ENCODE measurements at places on chromosomes 6 and 20.

- DNase-seq = no peak
These were observed 18.7 kb downstream of the IL20RA start for GRCh38 chr6:137025786-137026730.

- no peak for DNase-seq
These were observed 75.0 kb downstream of the SHLD1 start for GRCh38 chr20:5825130-5825719.

- no peak for DNase-seq
These were observed 55.9 kb upstream of the TASP1 start for GRCh38 chr20:13694420-13695150.

- no peak for DNase-seq
These were observed 135.0 kb downstream of the EPM2A start for GRCh38 chr6:145600299-145600698.

DNA sequence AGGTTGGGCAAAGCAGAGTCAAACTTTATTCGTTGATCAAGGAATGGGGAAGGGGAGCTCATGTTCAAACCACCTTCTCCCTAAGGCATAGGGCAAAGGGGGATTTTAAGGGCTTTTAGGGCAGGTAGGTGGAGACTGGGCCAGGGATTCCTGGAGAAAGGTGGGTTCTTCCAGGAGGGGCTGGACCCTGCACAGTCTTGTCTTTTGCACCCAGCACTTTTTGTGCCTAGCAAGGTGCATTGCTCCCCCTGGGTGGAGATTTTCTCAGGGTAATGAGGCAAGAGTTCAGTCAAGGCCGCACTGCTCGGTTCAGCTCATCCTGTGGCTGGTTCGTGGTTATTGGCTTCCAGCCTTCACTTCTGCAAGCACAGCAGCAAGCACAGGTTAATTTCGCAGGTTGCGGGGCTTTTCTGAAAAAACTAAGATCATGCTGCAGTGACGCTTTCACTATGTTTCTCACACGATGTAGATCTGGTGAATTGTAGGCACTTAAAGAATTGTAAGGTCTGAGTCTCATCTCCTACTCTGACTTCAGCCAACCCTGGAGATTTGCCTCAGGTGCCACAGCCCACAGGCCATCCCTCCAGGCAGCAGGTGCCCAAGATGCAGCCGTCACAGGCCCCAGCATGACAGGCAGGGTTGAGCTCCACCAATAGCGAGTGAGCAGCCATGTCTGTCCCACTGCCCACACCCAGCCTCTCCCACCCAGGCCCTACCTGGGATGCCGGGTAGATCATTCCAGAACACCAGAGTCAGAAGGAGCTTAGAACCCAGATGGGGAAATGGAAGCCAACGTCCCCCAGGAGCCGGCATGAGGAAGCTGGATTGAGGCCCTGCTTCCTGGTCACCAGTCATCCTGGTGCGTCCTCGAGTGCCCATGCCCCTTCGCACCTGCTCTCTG lies 37.1 kb downstream of the SUN5 start:
- no peak for DNase-seq

DNA sequence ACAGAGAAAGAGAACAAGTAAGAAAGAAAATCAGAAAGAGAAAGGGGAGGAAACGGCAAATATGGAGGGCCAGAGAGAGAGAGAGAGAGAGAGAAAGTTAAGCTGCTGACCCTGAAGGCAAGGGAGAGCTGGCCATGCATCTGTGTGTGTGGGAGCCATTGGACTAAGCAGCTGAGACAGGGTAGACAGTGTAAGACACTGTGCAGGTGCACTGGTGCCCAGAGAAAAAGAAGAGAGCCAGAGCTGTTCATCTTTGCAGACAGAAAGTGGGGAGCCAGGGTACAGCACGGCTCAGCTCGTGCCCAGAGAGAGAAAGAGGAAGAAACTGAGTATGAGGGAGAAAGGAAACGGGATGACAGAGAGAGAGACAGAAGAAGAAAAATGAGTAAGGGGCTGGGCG lies 24.2 kb upstream of the ZNF318 start:
- DNase-seq = no peak

GRCh38 chr6:14379568-14379967 lies 262.0 kb downstream of the CD83 start:
- DNase-seq = no peak

DNA sequence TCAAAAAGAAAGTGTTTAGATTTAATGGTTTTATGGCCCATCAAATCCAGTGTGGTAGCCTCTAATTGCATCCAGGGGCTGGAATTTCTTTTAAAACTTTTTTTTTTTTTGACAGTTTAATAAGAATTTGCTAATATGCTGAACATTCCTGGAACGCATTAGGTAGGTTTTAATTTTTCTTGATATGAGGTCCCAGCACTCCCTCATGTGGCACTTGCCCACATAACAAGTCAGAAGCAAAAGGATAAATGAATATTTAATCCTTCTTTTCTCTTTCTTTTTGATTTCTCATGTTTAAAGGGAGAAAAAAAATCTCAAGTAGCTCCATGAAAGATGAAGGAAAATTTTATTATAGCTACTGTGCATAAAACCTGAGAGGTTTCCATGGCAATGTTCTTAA lies 13.5 kb downstream of the HAO1 start:
- no peak for DNase-seq

DNA sequence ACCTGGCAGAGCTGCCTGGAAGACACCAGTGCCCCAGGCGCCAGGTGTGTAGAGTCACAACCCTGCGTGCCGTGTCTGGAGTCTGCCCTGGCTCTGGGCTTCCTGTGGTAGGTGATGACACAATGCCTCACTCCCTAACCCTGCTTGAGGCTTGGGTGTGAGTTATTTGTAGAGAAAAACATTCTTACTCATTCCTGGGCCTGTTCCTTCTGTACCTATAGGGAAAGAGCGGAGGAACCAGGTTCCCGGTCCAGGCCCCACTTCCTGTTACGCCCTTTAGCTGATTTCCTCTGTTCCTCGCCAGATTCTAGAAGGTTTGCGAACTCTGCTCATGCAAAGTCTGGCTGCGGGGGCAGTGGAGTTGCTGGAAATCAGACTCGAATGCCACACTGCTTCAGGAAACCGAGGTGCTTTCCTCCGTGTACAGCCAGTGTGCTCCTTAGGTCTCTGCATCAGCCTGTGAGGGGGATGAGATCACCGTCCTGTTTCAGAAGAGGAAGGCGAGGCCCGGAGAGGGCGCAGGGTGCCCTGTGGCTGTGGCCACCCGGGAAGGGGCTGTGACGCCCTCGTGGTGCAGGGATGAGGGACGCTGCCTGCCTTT lies 67.1 kb upstream of the DUSP22 start:
- DNase-seq = no peak

- no peak for DNase-seq
These were observed 435 bp downstream of the ZSWIM3 start for GRCh38 chr20:45857882-45858216.

GRCh38 chr20:20051767-20052073 lies 546 bp downstream of the CRNKL1 start:
- no peak for DNase-seq

DNA sequence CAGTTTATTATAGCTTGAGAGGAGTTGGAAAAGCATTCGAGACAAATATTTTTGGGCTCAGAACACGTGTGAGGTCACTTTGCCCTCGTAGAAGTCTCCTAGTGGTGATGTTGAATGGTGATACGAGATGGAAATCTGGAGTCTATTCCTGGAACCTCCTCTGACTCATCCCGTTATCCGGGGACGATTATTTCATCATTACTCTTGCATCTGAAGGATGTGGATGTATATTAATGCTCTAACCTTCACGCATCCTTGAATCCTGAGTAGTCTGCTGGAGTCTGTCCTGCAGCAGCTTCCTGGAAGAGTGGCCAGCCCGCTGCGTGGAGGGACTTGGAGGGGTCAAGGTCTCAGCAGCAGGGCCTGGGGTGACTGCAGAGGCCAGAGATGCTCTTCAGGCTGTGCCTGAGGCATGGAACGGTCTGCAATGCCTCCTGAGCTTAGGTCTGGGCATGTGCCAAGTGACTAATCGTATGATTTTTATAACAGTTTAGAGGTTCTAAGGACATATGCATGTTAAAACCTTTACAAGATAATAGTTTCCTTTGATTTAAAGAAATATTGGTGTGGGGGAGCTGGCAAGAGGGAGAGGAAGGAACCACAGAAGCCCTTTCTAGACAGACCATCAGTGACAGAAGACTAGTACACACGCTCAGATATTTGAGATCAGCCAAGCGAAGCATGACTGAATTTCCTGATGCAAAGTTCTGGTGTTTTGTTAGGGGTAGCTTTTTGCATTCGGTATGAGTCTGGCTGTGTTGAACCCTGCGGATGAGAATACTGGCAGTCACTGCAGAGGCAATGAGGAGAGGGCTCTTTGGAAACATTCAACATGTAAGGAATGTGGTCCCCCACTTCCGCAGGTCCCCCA lies 400.2 kb downstream of the QKI start:
- no peak for DNase-seq

DNA sequence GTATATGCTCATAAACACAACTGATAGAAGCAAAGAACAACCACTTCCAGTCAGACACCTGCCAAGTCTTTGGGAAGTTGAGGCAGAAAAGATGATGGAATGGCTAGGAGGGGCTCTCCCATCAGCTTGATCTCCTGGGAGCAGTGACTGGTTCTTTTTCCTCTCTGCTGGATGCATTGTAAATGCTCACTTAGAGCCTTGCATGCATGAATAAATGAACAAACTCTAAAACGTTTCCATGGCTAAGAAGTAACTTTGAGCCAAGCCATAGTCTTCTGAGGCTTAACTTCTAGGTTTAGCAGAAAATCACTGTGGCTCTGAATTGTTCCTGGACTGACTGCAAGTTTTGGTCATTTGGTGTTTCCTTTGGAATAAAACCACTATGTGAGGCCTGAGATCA lies 166.4 kb upstream of the CITED2 start:
- no peak for DNase-seq

- DNase-seq = no peak
These were observed 147.4 kb upstream of the SIM1 start for GRCh38 chr6:100612094-100612493.

GRCh38 chr6:49541210-49541724 lies 9.2 kb upstream of the C6orf141 start:
- no peak for DNase-seq

GRCh38 chr6:36149476-36149875 lies 19.2 kb downstream of the MAPK13 start:
- no peak for DNase-seq

- no peak for DNase-seq
These were observed 43.3 kb downstream of the GTF2H5 start for GRCh38 chr6:158211273-158212055.

DNA sequence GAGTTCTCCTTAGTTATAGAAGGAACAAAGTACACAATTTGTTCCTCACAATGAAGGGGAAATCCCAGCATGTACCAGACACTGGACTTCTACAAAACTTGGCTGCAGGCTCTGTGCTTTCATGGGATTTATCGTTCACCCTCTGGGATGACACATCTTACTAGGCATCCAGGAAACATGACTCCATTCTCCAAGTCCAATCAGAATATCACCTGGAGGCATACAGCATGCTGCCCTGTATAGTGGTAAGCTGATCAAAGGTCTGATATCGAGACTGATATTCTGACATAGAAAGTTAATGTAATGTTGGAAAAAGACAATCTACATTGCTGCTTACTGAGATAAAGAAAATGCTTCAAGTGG lies 6.7 kb downstream of the RWDD2A start:
- DNase-seq = no peak

- no peak for DNase-seq
These were observed 8.3 kb downstream of the RIPOR2 start for GRCh38 chr6:24927277-24927955.

DNA sequence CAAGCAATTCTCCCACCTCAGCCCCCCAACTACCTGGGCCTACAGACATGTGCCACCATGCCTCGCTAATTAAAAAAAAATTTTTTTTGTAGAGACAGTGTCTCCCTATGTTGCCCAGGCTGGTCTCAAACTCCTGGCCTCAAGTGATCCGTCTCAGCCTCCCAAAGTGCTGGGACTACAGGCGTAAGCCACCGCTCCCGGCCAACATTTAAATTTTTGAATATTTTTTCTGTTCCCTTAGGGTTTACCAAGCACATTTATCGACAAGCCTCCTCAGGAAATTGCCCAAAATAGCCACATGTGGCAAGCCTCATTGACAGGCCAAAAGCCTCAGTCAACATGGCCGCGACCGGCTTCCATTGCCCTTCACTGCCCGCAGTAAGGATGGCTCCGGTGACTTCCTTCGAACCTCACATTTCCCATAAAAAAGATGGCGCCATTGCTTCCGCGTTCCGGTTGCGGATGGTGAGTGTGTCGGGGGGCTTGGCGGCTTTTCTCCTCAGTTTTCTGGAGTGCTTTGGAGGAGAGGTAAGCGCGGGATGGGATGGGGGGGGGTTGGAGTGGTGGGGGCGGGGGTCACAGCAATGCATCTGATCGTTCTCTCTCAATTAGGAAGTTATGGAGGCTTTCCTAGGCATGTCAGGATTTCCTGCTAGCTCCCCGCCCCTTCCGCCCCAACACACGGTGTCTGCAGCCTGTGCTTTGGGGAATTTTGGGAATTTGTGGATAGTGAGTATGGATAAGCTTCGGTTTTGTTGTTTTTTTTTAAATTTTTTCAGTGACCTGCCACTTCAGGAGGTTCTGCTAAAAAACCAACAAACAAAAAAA lies at the start of gene SHLD1:
Gene SHLD1 (plus strand): TSS at position 450 of the 828 bp plus-strand sequence. CDS start 22,465 bp downstream, outside the sequence.
- DNase-seq = peak; percentile 56

DNA sequence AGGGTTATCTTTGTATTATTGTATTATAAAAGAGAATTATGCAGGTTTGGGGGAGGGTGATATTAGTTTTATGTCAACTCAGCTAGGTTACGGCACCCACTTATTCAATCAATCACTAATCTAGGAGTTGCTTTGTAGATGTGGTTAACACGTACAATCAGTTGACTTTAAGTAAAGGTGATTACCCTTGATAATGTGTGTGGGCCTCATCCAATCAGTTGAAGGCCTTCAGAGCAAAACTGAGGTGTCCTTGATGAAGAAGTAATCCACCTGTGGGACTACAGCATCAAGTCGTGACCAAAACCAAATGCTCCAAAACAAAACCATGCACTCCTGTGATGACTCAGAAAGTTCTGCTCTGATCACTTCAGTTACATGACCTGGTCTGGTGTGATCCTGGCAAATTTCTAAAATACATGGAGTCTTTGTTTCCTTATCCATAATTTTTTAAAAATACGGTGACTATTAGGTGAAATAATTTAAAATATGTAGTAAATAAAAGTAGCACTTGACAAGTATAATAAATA lies 114.1 kb downstream of the IYD start:
- DNase-seq = no peak

DNA sequence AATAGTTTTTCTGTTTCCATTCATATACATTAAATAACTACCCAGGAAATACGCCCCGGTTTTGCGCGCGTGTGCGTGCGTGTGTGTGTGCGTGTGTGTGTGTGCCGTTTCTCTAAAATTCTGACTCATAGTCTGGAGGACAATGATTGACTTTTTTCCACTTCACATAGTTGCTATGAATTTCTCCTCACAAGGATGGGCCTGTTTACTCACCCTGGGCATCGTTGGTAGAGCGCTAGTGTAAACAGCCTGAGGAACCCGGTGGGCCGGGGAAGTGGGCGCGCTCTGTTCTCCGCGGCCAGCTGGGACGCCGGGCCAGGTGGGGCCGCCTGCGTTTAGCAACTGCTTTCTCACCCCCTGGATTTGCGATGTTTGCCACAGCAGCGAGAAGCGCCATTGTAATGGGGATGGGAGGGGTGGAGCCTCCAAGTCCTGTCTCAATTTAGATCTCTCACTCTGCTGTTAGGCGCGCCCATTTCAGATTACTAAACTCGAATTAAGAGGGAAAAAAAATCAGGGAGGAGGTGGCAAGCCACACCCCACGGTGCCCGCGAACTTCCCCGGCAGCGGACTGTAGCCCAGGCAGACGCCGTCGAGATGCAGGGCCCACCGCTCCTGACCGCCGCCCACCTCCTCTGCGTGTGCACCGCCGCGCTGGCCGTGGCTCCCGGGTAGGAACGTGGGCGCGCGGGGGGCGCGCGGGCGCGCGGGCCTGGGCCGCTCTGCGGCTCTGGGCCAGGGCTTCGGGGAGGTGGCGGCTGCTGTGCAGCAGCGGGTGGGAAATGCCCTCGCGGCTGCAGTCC lies at the start of gene CD109:
Gene CD109 (plus strand): TSS at position 585 of the 803 bp plus-strand sequence. CDS start 13 bp downstream, at position 598.
- peak; percentile 50 for DNase-seq

GRCh38 chr20:47358039-47358671 lies 1.7 kb upstream of the ZMYND8 start:
- DNase-seq = no peak

All from neuronal stem cell (in vitro differentiated cells).